Stimulated activated CD8-positive, alpha-beta memory T cell treated with anti-CD3 and anti-CD28 coated beads, Interleukin-2, amount 100 ng/mL, for 48 hours (primary cell): ENCODE measurements at places on chromosomes 4 and X.

GRCh38 chr4:8940792-8941491 is 69.3 kb upstream of the HMX1 start:
- DNase-seq = no peak

DNA sequence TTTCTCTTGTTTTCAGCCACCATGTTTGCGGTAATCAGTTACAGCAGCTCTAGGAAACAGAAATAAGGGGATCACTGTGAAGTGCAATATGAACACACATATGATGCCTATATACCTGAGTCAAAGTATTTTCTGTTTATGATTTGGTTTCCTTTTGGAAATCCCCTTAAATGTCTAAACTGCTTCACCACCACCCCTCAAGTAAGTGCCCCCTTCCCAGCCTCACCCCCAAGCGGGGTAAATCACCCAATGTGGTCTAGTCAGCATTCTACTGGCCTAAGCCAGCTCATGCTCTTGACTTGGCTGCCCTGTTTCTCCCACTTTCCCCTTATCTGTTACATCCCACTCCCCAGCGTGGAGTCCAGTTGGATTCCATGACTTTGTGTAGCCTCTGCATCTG is 176.5 kb downstream of the QDPR start:
- no peak for DNase-seq

DNA sequence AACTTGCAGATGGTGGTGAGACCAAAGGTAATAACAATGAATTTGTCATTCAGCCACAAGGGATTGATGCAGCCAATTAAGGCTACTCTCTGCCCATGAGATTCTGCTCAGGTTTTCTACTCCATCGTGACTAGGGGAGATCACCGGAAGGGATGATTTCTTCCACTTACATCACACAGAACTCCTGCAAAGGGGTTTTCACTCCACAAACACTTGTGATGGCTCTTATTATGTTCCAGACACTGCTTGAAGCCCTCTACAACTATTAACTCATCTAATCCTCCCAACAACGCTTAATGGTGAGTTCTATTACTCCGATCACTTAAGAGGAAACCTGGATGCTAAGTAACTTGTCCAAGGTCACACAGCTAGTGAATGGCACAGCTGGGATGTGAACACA is 55.9 kb downstream of the MTNR1A start:
- no peak for DNase-seq

GRCh38 chr4:8761167-8761823 is 110.3 kb downstream of the HMX1 start:
- DNase-seq = no peak

DNA sequence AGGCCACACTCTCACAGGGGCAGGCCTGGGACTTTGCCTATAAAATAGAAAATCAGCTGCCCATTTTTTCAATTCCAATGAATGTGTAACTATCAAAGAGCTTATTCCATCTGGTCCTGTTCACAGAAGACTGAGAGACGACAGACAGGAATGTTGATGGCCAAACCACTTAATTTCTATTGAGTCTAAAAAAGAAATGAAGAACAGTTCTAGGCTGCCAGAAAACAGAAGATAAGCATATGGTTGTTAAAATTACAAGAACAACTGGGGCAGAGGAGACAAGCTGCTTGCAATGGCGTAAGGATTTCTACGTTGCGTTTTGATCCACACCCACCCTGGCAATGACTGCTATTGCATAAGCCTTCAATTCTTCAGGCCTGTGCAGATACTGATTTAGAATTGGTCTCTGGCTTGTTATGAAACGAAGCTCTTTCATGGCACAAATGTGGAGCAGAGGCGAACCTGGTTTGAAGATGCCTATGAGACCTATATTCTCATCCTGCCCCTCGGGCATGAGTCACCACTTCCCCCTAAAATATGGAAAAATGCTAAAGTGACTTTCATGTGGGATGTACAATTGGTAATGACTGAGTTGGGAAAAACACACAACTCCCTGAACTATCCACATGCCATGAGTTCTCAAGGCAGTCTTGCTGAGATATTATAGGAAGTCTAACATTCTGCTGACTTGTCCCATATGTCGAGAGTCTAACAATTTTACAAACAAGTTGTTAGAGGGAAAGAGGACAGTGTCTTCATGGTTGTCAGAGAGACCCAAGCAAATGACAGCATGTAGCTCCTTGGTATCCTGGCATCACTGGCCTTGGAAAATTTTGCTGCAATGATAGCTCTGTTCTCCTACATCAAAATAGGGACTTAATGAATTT is 37.9 kb upstream of the SORBS2 start:
- no peak for DNase-seq

DNA sequence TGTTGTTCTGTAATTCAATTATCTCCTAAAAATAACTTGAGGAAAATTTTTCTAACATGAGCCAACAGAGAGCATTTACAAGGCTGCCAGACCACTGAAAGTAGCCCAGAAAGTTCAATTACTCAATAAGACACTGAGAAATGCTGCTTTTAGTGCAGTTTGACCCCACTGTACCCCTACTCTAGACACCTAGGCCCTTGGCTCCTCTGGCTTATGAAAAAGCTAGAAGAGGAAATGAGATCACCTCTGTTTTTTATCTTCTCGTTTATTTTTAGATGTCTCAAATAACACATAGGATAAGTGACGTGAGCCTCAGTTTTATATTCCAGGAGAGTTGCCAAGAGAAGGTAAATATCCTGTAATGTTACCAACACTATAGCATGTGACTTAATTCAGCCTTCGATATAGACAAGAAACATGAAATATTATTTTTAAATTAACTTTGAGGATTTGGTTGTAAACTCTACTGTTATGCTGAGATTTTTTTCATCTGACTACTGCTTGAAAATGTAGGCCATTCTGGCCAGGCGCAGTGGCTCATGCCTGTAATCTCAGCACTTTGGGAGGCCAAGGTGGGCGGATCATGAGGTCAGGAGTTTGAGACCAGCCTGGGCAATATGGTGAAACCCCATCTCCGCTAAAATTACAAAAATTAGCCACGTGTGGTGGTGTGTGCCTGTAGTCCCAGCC is 24.4 kb downstream of the TNIP3 start:
- DNase-seq = no peak

GRCh38 chr4:112199041-112199440 is 32.5 kb upstream of the AP1AR start:
- DNase-seq = no peak

DNA sequence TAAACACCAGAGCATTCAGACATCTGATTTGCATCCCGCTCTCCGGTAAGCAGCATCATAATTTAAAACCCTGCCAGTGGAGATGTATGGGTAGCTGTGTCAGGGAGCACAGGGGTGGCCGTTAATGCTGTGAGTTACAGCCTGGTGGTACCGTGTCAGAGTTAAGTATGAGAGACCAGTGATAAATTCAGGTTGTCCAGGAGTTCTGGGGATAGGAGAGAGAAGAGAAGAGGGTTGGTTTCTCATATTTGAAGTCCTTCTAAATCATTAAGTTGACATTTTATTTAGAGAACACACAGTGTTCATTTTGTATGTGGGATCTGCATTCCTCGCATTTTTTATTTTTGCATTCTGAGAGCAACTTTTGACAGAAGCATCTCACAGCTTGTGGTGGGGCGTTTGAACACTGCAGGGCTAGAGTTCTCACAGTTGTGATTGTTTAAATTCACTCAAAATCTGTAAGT is 157.6 kb downstream of the DCLK2 start:
- DNase-seq = no peak

GRCh38 chrX:107845625-107846024 is 20.0 kb downstream of the MID2 start:
- no peak for DNase-seq

DNA sequence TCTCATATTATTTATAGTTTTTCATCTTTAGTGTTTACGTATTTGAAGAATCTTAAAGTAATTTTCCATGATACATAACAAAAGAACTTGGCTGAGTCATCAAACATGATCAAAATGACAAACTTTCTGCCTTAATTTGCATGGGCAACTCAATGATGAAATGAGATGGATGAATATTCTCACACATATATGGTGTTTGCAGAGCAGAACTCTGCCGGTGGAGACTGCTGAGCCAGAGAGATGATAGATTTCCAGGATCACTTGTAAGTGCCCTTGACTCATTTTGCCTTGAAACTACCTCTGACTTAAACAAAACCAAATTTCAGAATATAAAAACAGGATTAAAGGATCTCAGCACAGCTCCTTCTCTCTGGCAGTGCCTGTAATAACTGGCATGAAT is 38.2 kb downstream of the TRPC3 start:
- no peak for DNase-seq

DNA sequence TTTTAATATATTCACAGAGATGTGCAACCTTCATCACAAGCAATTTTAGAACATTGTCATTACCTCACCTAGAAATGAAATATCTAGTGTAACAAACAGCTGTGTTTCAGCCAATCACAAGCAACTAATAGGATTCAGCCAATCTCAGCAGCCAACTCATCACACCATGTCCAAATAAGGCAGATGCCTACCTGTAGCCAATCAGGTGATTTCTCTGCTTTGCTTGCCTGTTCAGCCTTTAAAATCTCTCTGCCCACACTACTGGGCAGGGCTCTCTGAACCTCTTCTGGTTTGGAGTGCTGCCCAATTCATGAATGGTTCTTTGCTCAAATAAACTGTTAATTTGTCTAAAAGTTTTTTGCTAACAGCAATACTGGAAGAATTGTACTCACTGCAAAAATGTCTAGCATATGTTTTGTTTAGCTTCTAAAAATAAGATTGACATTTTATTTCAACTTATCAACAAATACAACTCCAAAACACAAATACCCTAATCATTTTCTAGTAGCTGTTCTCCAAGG is 52.4 kb upstream of the IGFBP7 start:
- no peak for DNase-seq

DNA sequence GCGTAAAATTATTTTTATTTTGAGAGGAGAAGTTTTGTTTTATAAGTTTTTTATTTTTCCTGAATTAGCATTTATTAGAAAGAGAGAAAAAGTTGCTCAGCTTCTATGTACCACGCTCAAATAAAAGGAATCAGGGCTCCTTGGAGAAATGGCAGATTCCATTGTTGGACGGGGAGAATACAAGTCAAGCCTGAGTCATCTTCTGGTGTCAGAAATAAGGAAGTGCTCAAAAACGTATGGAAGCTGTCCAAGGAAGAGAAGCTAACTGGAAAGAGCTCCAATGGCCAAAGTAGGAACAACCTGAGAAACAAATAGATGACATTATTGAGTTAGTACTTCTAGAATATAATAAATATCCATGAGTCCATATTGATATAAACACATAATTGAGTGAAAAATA is 89.3 kb upstream of the NEIL3 start:
- no peak for DNase-seq

DNA sequence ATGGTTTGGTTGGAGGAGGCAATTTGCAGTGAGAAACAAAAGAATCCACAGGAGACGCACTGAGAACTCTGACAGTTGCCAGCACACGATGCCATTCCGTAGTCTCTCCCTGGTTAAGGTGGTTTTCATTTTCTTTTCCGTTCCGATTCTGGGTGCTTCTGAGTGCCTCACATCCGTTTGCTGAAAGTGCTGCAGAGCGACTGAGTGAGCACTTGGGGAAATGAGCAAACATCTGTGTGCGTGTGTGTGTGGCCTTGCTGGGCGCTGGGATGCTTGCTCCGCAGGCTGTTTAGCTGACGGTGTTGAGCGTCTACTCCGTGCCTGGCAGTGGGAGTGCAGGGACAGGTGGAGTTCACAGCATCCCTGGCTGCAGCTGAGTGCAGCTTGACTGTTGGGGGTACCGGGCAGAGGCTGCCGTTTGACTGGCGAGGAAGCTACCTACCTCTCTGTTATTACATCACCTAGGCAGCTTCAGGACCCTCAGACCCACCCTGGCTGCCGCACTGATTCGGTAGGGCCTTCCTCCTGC is 49.3 kb downstream of the SORCS2 start:
- DNase-seq = no peak

DNA sequence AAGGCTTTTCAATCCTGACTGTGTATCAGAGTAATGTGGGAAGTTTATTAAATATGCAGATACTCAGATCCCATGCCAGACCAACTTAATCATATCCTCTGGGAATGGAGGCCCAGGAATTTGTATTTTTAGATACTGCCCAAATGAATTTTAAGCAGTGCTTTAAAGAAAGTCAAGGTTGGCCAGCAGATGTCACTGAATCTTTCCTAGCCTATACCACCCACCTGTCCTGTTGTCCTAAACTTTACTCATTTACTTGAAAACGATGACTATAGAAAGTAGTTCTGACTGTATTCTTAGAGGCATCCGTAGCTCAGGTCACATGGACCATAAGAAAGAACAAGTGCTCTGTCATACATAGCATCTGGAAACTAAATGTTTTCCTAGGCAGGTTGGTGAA is 79.9 kb downstream of the AMOT start:
- no peak for DNase-seq

GRCh38 chr4:73086095-73086868 is 16.8 kb upstream of the COX18 start:
- DNase-seq = no peak

DNA sequence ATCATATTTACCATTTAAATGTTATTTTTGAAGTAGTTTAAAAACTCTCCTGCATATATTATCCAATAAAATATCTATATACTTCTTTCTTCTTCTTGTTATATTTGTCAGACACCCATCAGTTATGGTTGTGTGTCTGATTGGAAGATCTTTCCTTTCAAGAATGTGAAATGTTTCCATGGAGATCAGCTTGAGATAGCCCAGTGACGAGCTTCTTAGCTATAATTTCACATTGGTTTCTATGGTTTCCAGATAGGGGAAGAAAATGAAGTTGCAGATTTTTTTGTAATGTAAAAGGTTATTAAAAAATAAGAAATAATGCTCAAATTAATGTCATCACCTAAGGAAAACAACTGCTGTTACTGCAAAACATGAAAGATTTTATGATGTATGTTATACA is 189.0 kb downstream of the COX7B2 start:
- DNase-seq = no peak

GRCh38 chrX:46599051-46599560 is 25.5 kb downstream of the CHST7 start:
- no peak for DNase-seq

DNA sequence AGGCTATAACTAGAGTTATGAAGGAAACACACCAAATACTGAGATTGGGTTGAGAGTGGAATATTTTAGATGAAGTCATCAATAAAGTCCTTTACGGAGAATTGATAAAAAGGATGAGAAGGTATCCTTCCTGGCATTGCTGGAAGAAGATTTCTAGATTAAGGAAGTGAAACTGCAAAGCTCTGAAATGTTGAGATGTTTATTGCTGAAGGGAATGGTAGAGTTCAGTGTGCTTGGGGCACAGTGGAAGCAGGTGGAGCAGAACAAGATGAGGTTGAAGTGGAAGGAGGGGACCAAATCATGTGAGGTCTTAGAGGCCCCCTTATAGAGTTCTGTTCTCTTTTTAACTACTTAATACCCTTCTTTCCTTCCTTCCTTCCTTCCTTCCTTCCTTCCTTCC is 848.5 kb downstream of the RAB28 start:
- DNase-seq = no peak

- no peak for DNase-seq
These were observed 42.3 kb downstream of the IDS start for GRCh38 chrX:149462849-149463248.

GRCh38 chr4:182700362-182701160 is 216.6 kb downstream of the DCTD start:
- no peak for DNase-seq

- no peak for DNase-seq
These were observed 2.2 kb downstream of the NFKB1 start for GRCh38 chr4:102503301-102503746.

GRCh38 chr4:61277785-61278760 is 77.9 kb downstream of the ADGRL3 start:
- DNase-seq = no peak
